ENCODE measurements at places on chromosomes 2 and 18.

DNA sequence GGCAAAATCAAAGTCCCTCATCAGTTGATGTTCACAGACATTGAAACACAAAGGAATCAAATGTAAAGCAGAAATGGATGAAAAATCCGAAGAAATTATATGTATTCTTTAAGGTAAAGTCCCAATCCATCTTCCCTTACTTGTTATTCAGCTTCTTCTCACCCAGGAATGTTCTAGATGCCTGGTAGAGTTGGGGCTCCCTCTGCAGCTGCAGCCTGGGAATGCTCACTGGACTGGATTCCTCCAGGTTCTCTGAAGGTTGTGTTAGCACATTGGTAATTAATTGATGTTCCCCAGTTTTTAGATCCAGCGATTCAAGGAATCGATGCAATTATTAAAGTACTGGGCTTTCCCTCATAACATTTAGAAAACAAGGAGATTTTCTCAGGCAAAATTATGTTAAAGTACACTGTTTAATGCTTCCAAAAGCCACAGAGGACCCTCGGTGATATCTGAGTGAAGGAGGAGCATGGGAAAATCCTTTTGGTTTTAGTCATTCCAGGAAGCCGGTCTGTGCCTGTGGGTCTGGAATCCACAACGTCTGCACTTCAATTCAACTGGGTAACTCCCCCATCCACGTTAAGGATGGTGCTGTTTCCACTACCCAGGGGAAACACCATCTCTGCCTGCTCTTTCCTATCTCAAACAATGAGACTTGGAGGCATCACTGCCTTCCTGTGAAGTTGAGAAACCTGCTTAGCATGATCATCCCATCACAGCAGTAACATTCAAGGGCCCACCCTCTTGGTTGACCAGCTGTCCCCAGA is 22.0 kb downstream of the NTSR2 start:
- DNase-seq = no peak

GRCh38 chr18:903701-904100 is 970 bp upstream of the ADCYAP1 start:
- DNase-seq = no peak

- DNase-seq = no peak
Observed at GRCh38 chr2:218026676-218027425, 24.1 kb upstream of the TNS1 start.

DNA sequence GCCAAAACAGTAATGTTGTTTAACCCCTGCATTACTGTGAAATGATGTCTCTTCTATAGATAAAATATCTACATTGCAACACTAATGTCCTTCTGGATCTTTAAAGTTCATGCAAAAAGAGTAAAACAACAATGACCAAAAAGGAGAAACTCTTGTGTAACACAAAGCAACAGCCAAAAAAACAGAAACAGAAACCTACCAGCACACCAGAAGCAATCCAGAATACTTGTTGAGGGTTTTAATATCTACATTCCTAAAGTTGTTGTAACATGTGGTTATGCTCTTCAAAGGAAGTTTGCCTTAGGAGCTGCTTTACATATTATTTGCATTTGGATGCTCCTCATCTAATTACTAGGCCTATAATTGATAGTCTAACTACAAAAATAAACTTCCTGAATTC is 157.2 kb downstream of the BABAM2 start:
- DNase-seq = no peak

- no peak for DNase-seq
Observed at GRCh38 chr2:215888680-215889079, 124.7 kb downstream of the MREG start.

- no peak for DNase-seq
Observed at GRCh38 chr2:120378605-120379004, 32.7 kb downstream of the INHBB start.

DNA sequence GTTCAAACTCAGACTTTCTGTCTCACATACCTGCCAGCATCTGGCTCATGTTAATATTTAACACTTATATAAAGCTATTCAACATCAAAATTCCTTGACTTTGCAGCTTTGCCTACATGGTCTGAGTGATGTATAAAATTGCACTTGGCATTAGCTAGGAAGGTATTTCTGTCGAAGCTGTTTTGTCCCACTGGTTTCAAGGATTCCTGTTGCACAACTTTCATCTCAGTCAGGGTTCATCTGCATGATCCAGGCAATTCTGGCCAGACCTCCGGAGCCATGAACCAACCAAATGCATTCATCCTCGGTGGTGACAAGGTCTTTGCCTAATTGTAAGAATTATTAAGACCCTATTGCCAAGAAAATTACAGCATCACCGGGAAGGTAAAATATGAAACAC is 185.4 kb downstream of the ZEB2 start:
- no peak for DNase-seq

DNA sequence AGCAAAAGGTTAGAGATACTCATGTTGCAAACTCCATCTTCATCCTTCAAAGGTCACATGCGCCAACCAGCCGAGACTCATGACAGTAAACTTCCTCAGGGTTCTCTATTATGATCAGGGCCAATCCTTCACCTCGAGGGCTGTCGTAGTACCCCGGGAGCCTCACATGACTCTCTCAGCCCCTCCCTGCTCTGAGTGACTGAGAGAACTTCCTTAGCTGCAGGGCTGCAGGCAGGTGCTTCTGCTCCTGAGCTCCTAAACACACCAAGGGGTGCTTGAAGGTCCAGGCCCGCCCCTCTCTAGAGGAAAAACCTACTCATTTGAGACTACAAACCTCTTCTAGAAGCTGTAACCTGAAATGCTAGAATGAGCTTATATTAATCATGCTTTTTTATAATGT is 48.2 kb downstream of the LONRF2 start:
- DNase-seq = no peak

DNA sequence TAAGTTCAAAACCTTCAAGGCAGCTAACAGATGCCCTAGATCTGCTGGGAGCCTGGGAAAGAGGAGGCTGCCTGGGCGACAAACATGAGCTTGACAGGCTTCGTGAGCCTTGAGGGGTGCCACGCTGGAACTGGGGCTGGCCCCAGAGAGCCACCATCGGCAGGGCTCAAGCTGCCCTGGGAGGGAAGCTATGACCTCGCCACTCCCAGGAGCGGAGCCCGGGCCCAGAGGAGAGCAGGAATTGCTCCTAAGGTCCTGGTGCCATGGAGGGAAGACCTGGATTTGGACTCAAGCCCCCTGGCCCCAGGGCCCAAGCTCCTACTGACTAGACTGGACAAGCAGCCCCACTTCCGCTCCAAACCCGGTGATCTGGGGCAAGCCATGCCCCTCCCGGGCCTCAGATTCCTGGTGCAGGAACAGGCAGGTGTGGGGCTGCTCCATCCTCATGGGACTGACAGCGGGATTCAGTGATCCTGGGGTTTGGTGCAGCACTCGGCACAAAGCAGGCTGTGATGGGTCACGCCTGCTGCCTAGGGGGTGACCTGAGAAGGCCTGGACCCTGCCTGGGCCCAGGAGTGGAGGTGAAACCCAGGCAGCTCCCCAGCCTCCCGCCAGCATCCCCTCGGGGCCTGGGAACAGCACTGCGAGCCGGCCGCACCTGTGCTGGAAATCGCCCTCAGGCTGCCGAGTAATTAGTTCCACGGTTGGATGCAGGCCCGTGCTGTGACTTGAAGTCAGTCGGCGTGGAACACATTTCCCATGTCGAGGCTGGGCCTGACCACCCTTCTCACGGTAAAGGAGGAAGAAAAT is 246.9 kb downstream of the NDUFA10 start:
- no peak for DNase-seq

- peak; percentile 14 for DNase-seq
Observed at GRCh38 chr18:48455555-48456478, 46.6 kb upstream of the ZBTB7C start.

- no peak for DNase-seq
Observed at GRCh38 chr18:68991286-68991685, 193.4 kb downstream of the CCDC102B start.

DNA sequence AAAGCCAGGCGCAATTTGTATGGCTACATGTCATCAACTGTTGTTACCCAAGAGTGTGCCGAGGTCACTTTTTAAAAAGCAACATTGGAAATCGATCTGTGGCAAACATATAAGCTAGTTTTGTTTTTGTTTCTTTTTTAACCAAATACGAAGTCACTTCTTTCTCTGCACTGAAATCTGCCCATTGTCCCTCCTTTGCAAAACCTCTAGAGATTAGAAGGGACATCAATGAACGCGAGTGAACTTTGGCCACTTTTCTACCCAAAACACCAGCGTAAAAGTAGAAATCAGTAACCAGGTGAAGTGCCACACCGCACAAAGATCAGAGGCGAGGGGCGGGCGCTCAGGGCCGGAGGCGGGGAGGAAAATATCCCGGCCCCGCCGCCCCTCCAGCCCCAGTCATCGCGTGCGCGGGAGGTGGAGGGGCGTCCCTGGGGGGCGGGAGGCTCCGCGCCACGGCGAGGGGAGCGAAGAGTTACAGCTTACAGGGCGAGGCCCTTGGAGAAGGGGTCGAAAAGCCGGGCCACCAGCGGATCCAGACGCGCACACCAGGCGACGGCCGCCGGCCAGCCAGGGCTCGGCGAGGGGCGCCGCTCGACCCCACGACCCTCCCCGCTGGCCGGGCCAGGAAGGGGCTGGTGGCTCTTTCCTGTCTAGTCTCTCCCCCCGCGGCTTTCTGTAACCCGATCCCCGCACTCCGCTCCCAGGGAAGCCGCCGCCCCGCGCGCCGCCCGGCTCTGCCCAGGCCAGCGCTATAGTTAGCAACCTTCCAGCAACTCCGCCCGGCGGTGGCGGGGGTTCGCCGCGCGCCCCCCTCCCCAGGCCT is 993 bp downstream of the RBMS1 start:
- peak; percentile 36 for DNase-seq

GRCh38 chr2:207352978-207353671 is 176.6 kb upstream of the CREB1 start:
- no peak for DNase-seq

GRCh38 chr18:9117980-9118841 is 15.7 kb downstream of the NDUFV2 start:
- DNase-seq = no peak

GRCh38 chr2:207328944-207329386 is 163.2 kb upstream of the KLF7 start:
- no peak for DNase-seq

DNA sequence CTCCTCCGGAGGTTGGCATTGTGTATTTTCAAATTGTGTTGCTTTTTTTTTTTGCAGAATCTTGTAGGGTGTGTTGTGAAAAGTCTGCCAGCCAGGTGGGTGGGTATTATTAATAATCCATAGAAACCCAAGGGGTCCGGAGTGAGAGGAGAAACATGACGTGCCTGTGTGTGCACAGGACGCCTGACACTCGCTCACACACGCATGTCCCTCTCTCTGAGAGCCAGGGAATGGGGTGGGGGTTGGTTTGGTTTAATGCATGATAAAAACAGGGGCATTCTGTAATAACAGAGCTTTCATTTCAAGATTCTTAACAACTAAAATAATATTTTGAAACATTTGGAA is 224.8 kb downstream of the FAM210A start:
- no peak for DNase-seq

- DNase-seq = no peak
Observed at GRCh38 chr2:200300638-200301314, 5.7 kb upstream of the SPATS2L start.

DNA sequence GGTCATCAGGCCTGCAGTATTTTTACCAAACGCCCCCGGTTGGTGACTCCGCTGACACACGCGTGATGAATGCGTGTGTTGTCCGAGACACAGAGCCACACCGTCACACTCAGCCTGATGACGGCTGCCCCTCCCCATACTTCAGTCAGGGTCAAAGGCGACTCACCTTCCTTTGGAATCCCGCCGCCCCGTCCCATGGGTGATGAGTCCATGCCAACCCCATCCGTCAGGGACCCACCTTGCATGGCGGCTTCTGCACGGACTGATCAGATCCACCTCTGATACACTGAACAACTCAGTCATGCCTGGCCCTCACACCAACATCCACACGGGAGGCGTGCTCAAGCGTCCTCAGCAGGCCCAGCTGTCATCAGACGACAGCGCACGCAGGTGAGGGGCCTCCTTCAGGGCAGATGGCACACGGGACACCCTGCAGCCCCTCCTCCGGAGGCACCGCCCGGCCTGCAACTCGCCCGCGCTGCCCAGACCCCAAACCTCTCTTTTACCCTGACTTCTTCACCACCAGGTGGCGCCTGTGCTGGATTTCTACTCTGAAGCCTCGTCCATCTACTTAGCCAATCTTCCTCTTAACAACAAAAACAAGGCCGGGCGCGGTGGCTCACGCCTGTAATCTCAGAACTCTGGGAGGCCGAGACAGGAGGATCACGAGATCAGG is 89.2 kb downstream of the ZNF516 start:
- no peak for DNase-seq

- no peak for DNase-seq
Observed at GRCh38 chr2:39568116-39568515, 97.6 kb upstream of the TMEM178A start.

DNA sequence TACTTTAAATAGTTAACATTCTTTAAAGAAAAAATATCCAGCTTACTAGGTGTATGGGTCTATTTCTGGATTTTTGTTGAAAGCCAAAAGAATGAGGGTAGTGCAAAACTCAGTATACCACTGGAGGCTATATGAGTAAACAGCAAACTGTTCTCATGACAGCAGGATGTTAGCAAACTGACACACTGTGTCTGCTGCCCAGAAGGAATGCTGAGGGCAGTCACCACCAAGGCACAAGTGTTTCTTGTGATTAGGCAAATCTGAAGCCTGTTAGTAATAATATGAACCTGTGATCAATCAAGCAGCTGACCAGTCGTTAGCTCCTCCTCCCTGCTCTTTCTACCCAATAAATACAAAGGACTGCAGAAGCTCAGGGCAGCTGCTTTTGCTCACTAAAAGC is 50.5 kb upstream of the SULT1C3 start:
- no peak for DNase-seq

- no peak for DNase-seq
Observed at GRCh38 chr2:191061381-191061980, 47.5 kb upstream of the STAT1 start.

GRCh38 chr2:11177871-11178690 is 22.8 kb downstream of the SLC66A3 start:
- DNase-seq = no peak

DNA sequence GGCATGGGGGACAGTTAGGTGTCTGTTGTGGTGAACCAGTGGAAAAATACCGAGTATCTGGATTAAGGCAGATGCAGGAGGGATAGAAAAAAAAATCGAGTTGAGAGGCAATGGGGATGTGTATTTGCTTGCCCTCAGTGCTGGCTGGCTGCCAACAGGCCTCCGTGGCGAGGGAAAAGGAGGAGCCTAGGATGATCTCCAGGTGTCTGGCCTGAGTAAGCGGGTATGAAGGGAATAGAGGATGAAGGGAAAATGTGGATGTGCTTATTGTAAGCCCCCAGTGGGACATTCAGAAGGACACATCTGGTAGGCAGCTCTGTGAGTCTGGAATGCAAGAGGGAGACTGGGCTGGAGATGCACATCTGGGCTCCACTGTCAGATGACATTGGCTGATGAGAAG is 22.8 kb downstream of the KCNS3 start:
- DNase-seq = no peak

- no peak for DNase-seq
Observed at GRCh38 chr18:27967913-27968824, 208.8 kb downstream of the CDH2 start.

GRCh38 chr2:54555318-54555837 is 99.3 kb downstream of the SPTBN1 start:
- DNase-seq = no peak

Measured in activated T-cell treated with anti-CD3 and anti-CD28 coated beads for 24 hours (primary cell).